NCI-H2029 (cell line): ENCODE measurements at places on chromosomes 6 and 20.
A peak's percentile ranks its signal among the peaks of the same experiment; 100 is the strongest.

- no peak for DNase-seq
Observed at GRCh38 chr20:44714102-44714700, 968 bp upstream of the CCN5 start.

DNA sequence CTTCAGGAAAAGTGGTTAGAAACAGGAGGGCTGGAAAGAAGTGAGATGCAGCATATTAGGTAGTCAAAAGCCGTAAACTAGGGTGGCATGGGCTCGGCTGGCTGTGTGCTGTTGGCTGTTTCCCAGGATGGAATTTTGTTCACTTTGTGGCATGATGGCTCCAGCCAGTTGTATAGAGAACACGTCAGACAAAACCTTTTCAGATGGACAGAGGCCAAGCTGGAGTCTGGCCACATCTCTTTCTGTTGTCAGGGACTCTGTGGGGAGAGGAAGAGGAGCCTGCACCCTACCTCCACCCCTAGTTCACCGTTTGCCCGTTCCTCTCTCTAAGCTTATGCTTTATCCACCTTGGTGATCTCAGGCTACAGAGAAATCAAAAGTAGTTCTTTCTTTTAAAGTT lies 22.0 kb downstream of the C6orf89 start:
- peak; percentile 71 for DNase-seq

DNA sequence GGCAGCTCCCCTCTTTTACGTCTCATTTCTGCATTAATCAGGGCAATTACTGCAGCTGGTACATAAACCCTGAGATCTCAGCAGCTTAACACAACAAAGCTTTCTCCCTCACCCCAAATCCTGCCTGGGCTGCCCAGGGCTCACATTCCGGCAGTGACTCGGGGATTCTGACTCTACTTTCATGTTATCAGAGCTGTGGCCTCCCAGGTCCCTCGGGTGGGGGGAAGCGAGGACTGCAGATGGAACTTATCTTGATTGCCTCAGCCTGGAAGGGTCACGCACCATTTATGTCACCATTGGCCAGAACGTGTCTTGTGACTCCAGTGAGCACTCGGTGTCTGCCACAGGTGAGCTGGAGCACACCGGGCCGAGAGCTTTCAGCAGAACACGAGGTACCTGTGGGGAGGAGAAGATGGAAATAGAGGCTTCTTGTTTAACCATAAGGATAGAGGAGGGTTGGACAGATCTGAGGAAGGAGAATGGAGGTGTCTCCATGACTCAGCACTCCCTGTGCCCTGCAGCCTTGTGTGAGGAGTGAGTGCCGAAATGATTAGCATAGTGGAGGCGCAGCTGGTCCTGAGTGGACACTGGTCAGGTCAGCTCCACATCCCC lies 88.5 kb upstream of the EXOC2 start:
- no peak for DNase-seq

- DNase-seq = no peak
Observed at GRCh38 chr20:44959638-44960102, 527 bp downstream of the TOMM34 start.

GRCh38 chr6:82073484-82073883 lies 174.1 kb downstream of the IBTK start:
- DNase-seq = no peak

DNA sequence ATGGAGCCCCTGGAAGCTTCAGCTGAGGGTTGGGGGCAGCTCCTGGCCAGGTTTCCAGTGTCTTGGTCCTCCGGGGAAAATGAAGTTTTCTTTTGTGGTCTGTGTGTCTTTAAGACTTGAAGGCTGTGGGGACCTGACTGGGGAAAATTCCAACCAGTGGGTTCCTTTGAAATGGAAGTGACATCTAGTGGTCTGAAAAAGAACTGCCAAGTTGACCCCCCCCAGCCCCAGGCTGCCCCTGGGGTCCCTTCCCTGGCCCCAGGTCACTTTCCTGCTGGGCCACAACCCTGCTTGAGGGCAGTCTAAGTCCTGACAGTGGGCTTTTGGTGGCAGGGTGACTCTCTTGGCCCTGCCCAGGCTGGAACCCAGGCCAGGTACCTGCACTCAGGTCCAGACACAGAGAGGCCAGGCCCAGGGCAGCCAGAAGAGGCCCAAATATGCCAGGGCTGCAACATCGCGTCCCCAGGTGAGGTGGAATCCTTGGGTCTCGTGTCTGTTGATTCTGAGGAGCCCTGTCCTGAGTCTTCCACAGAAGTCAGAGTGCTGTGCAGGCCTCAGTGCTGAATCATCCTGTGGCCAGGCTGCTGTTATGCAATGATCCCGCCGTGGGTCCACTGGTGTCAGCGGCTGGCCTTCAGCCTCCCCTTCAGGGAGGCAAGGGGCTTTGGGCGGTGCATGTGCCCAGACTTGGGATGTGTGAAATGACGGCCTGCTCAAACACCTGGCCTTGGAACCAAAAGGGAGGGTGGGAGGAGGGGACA lies 68.4 kb downstream of the VEGFA start:
- DNase-seq = peak; percentile 21

DNA sequence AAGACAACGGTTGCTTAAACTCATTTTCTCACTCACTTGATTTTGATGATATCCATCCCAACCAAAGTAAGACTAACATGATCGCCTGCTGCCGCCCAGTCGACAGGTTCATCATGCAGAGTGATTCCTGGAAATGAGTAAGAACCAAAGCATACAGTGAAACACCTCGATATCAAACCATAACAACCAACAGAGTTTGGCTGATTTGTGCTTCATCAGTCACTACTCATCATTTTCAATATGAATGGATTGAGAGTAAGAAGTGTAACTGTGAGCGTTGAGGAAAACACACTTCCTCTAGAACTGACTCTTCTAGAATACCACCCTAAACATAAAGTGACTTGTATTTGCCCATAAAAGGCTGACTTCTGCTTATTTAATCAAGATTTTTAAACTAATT lies 29.2 kb upstream of the ALDH8A1 start:
- no peak for DNase-seq

DNA sequence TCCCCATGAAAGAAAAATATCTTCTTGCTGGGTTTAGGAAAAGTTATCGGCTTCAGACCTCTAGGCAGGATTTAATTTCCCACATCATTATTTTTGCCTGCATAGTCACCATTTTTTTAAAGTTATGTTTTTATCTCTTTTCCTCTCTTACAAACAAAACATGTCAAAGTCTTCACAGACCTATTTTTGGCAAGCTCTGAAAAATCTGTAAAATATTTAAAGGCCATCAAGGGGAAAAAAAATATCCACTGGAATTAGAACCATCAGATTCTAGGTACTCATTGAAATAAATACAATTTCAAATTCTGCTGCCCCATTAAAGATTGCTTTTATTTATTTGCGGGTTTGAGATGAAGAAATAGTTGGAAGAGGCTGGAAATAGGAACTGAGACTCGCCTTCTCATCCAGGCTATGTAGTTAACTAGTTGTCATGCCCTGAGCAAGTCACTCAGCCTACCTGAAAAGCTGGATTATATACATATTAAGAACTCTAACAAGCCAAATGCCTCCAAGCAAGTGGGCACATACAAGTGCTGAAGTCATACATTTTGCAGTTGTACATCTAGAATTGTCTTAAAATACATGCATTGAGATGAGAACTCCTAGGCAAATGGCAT lies 101.7 kb upstream of the SASH1 start:
- no peak for DNase-seq

DNA sequence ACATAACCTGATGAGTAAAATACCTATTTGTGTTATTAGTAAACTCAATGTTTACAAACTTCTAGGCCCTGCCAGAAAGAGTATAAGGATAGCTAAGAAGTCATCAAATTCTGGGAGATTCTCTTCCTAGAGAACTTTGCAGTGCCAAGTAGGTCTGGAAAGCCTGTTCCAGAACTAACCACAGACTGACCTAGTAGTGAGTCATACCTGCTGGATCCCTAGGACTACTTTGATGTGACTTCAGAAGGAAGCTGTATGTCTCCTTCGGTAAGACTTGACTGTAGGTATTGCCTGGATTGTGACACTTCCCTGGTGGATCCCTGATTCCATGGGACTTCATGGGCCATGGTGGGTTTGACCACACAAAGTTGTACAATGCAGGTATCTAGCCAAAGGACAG lies 131.7 kb downstream of the DNAH8 start:
- no peak for DNase-seq

GRCh38 chr6:167970230-167970629 lies 27.2 kb upstream of the KIF25 start:
- no peak for DNase-seq

DNA sequence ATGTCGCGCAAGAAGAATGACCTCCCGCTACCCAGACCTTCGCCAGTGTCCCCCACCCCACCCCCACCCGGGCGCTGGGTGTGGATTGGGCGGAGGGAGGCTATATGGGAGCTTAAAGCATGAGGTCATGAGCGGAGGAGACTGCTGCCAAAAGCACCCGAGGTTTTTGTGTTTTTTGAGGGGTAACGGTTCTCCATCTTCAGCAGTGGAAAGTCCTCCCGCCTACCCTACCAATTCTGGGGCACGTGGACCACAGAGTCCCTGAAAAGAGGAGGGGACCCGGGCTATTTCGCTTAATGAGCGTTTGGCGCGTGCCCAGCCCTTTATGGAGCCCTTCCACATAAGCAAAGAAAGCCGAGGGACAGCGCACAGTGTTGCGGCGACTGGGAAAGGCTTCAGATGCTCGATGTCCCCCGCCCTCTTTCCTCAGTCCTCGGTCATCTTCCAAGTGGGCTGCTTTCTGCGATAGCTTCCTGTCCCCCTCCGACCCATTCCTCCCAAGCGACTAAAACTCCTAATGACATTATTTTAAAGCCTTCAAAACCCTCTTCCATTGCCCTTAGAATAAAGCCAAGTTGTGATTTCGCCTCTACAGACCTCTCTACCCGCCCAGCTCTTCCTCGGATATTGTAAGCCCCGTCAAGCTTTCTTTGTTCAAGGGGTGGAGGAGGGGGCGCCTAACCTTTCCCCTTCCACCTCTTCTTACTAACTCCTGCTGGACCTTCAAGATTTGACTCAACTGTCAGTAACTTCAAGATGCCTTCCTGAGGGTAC lies 2.1 kb upstream of the TRERF1 start:
- peak; percentile 31 for DNase-seq

DNA sequence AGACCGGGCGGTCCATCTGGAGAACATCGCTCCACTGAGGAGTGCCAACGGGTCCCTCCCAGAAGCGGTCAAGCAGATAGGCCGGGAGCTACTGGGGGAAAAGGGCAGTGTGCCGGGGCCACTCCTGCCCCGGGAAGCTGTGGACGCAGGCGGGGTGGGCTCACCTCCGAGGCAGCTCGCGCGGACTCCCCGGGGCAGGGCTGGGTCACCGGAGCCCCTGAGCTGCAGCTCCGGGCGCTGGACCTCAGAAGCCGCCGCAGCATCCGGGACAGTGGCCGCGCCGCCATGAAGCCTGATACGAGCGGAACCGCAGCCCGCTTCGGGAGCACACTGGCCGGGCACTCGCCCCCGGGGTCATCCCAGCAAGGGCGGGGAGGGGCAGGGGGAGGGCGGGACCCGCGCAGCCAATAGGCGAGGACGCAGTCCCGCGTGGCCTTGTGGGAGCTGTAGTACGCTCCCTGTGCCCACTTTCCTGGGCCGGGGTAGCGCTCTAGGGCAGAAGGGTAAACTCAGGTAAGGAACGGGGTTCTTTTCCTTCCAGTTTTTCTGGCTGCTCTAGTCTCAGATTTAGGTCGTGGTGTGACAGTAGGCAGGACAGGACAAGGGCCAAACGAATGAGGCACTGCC lies at the start of gene MOCS1:
Gene MOCS1, minus strand, starts transcription at position 332 of the 627 bp plus-strand sequence. Its CDS starts 45 bp downstream, at position 287.
- DNase-seq = peak; percentile 27

DNA sequence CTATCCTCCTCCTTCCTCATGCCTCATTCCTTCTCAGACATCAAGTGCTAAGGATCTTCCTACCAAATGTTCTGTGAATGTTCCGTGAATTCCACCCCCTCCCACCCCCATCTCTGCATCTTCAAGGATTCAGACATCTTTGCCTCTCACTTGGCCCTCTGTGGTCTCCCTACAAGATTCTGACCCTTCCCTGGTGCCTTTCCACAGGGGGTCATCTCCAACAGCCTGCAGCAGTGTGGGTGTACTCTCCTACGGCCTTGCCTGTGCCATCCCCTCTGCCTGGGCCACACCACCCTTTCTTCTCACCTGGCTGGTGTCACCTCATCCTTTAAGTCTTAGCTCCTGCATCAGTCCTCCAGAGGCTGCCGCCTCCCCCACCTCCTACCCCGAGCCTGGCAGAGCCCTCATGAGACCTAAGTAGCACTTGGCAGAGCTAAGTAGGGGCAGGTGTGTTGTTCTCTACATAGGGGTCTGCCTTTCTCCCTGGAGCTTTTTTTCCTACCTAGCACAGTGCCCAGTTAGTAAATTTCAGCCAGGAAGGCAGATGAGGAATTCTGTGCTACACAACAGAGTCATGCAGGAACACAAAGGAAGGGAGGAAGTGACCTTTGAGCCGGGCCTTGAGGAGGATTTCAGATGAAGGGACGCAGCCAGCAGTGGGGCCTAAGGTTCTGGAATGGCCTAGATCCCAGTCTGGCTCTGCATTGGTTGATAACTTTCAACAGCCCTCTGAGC lies 43.1 kb downstream of the TM9SF4 start:
- no peak for DNase-seq

- no peak for DNase-seq
Observed at GRCh38 chr6:90227213-90227612, 69.4 kb downstream of the BACH2 start.

DNA sequence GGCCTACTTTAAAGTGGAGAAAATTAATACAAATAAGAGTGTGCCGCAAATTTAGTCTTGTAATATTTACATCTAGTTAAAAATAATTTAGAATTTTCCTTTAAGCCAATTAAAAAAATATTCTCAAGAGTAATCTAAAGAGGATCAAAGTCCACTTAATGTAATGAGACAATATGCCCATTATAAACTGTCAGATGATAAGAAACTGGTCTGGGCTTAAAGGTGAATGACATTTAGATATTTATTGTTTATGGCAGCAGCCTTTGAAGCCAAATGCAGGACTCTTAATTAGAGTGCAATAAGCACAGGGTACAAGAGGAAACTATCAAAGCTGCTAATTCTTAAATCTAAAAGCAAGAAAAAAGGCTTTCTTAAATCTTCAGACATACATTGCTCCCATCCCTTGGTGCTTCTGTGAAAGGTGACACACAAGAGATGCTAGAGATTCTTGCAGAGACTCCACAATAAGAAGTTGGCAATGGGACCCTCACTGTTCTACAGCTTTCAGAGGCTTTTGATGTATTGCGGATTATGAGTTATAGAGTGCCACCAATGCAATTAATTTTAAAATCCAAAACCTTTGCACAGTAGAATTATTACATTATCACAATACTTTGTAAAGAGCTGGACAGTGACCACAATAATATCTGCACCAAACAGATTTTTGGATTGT lies 116.1 kb downstream of the MAN1A1 start:
- no peak for DNase-seq

- DNase-seq = no peak
Observed at GRCh38 chr20:36876473-36876833, 515 bp downstream of the TLDC2 start.

DNA sequence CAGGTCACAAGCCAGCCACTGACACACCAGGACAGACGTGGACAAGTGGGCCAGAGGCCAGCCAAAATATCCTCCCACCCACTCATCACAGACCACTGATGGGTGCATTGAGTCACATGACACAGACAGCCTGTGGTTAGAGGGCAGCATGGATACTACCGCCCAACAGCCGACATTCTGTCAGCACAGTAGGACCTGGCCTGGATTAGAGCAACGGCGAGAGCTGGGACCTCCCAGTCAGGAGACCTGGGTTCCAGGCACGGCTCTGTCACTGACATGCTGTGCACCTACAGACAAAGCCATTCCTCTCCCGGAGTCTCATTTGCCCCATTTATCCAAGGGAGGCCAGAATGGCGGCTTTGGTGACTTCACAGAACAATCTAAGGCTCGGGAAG lies 8.0 kb downstream of the ZNF335 start:
- DNase-seq = no peak
